Renal cortical epithelial cell (primary cell): ENCODE measurements at places on chromosomes 6 and 20. TPM values are rescaled to one million over a fixed set of nuclear protein-coding genes. Genes with fewer than 3 reads are reported as not detected.

FIG4 gene
- total RNA-seq: 25.7 and 28.0 TPM in 2 replicates

EFCAB8 gene
- total RNA-seq: 0.05 TPM in 1 of 2 replicates, not detected in the other

ANGPT4 gene
- not detected in 2 replicates for total RNA-seq

PHF1 gene
- 11.1 and 16.7 TPM in 2 replicates for total RNA-seq

MMP24 gene
- total RNA-seq: 46.4 and 64.1 TPM in 2 replicates

LY6G6F gene
- total RNA-seq: not detected in 2 replicates

LY6G6D gene
- not detected in 2 replicates for total RNA-seq

TNFRSF6B gene
- total RNA-seq: 10.8 and 191 TPM in 2 replicates

KHDRBS2 gene
- total RNA-seq: not detected in 2 replicates

CCR6 gene
- not detected in 2 replicates for total RNA-seq

TRIM10 gene
- total RNA-seq: under 0.01 TPM in 1 of 2 replicates, not detected in the other

CLVS2 gene
- total RNA-seq: under 0.01 TPM in 1 of 2 replicates, not detected in the other

EPB41L1 gene
- total RNA-seq: 20.3 and 47.7 TPM in 2 replicates

OSTM1 gene
- 40.8 and 52.6 TPM in 2 replicates for total RNA-seq

COL12A1 gene
- 43.8 and 44.6 TPM in 2 replicates for total RNA-seq
